ENCODE measurements at places on chromosomes 13 and 19.
A peak's percentile ranks its signal among the peaks of the same experiment; 100 is the strongest.

DNA sequence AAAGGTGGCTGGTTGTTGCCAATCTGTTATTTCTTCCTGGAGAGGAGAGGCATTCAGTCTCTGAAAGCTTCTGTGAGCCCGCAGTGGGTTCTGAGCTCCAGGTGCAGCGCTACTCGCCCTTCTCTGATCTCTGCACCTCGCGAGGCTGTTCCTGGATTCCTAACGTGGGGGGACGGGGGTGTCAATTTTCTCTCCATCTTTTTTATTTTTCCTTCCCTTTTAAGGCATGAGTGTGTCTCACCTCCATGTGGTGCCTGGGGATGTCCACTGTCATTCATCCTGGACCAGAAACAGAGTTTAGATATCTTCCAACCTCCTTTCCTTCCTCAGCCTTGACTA is 626 bp downstream of the ZNF233 start:
- peak overlapping the region; percentile 56 for H3K4me3 ChIP-seq
- DNase-seq = peak; percentile 21
- H3K36me3 ChIP-seq = no peaks in the 10 kb centered on the region
- no peaks in the 10 kb centered on the region for H3K27me3 ChIP-seq
- H3K27ac ChIP-seq = peak overlapping the region; percentile 36

GRCh38 chr19:46849610-46850009 is 1.0 kb downstream of the AP2S1 start:
- peak overlapping the region; percentile 86 for H3K27ac ChIP-seq
- peaks cover 11% of the 10 kb centered on the region for H3K4me1 ChIP-seq
- no peaks in the 10 kb centered on the region for H3K27me3 ChIP-seq
- DNase-seq = no peak

DNA sequence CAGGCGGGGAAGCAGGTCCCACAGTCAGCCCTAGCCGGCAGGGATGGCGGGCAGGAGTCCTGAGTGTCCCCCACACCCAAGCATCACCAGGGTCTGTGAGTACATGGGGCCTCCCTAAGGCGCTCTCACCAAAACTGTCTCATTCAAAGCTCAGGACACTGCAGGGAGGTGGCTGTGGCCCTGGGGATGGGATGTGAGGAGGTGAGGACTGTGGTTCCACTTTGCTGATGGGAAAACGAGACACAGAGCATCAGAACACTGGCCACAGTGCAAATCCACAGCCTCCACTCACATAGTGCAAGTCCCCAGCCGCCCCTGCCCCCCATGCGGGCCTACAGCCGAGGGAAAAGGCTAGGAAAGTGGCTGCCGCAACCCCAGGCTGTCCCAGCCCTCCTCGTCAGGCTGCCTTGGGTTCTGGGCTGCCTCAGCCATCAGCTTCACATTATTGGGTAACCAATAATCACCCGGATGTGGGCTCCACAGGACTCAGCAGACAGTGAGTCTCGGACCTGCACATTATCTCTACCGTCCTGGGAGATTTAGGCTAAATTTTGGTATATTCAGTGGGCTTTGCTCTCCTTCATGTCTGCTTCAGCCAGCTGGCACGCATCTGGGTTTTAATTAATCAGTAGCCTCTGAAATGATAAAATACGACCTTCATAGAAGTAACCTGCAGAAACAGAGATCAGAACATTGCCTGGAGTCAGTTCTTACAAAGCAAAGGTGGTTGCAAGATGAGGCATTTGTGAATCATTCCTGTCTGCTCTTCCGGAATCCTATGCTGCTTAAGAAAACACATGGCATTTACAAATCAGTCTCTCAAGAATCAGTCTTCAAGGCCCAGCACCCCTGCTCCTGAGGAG is 77.0 kb downstream of the SOX1 start:
- no peaks in the 10 kb centered on the region for H3K27me3 ChIP-seq
- no peak overlapping the region for H3K4me3 ChIP-seq
- H3K36me3 ChIP-seq = no peaks in the 10 kb centered on the region
- no peak for DNase-seq
- H3K4me1 ChIP-seq = no peaks in the 10 kb centered on the region
- no peak overlapping the region for H3K27ac ChIP-seq

- DNase-seq = no peak
- H3K27me3 ChIP-seq = no peaks in the 10 kb centered on the region
- H3K4me3 ChIP-seq = no peak overlapping the region
- no peaks in the 10 kb centered on the region for H3K4me1 ChIP-seq
- H3K27ac ChIP-seq = no peak overlapping the region
These were observed 17.1 kb downstream of the ARL11 start for GRCh38 chr13:49645451-49645850.

- H3K27ac ChIP-seq = no peak overlapping the region
- H3K4me1 ChIP-seq = no peaks in the 10 kb centered on the region
- DNase-seq = no peak
- peaks cover 17% of the 10 kb centered on the region for H3K36me3 ChIP-seq
These were observed 57.1 kb downstream of the TRPM4 start for GRCh38 chr19:49214701-49215100.

DNA sequence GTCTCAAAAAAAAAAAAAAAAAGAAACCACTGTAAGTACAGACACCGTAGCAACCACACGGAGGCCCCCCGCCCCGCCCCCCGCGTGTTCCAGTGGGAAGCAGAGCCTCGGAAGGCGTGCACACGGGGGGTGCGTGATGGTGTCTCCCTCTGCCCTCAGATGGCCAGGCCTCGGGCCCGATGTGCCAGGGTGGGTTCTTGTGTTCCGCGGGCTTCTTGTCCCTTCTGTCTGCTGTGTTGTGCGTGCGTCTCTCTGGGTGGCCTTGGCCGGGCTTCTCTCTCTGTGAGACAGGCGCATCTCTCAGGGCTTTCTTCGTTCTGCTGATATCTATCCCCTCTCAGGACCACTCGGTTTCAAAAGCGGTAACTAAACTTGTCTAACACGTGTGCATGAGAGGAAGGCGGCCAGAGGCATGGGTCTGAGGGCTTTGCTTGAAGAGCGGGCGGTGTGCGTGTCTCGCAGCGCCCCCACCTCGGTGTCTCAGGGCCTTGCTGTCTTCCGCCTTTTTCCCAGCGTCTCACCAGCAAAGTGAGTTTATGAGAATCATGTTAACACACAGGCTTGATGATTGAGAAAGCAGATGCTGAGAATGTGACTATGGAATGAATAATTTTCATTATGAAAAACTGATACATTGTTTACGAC is 12.6 kb downstream of the ATP11A start:
- H3K4me3 ChIP-seq = no peak overlapping the region
- H3K4me1 ChIP-seq = peaks cover 5% of the 10 kb centered on the region
- H3K36me3 ChIP-seq = no peaks in the 10 kb centered on the region

GRCh38 chr13:110388108-110388943 is 81.2 kb downstream of the COL4A2 start:
- no peak overlapping the region for H3K4me3 ChIP-seq
- peaks cover 10% of the 10 kb centered on the region for H3K4me1 ChIP-seq
- peak; percentile 47 for DNase-seq
- H3K27me3 ChIP-seq = no peaks in the 10 kb centered on the region

DNA sequence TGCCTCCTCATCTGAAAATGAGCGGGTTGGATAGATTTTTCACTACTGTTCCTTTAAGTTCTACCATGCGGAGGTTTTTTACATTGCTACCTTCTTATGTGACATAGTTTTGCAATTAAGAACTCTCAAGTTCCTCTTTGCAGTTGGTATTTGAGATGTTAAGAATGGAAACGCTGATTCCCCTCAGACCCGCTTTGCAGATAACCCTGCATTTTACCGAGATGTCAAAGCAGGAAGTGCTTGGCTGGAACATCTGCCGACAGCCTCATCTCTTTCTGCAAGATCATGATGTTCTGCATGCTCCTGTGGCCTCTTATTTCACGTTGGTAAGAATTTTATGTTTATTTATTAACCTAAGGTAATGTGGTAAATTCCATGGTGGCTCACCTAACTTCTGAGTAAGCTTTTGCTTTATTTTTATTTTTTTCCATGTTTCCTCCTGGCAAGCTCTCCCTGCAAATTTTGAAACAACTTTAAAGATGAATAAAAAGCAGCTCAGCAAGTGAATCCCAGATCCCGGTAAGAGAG is 22.5 kb downstream of the PABPC3 start:
- DNase-seq = no peak
- H3K27ac ChIP-seq = no peak overlapping the region
- H3K36me3 ChIP-seq = no peaks in the 10 kb centered on the region
- no peaks in the 10 kb centered on the region for H3K4me1 ChIP-seq
- peaks cover 9% of the 10 kb centered on the region for H3K27me3 ChIP-seq
- no peak overlapping the region for H3K4me3 ChIP-seq

DNA sequence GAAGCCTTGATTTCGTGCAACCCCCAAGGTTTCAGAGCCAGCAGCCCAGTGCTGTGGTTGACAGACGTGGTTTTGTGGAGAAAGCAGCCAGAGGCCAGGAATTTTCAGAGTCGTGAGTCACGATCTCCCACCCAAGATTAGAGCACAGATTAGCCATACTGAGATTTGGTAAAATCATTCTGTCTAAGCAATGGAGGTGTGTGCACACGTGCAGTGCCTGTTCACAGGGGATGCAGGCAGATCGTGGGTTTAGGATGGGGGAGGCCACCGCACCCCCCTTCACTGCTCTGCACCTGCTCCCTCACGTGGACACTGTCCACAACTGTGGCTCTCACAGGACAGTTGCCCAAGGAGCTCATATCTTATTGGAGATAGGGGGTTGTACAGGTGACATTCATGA is 46.6 kb upstream of the GPR183 start:
- peaks cover 18% of the 10 kb centered on the region for H3K4me1 ChIP-seq
- DNase-seq = no peak
- no peak overlapping the region for H3K4me3 ChIP-seq
- no peaks in the 10 kb centered on the region for H3K27me3 ChIP-seq
- peaks cover 4% of the 10 kb centered on the region for H3K36me3 ChIP-seq

DNA sequence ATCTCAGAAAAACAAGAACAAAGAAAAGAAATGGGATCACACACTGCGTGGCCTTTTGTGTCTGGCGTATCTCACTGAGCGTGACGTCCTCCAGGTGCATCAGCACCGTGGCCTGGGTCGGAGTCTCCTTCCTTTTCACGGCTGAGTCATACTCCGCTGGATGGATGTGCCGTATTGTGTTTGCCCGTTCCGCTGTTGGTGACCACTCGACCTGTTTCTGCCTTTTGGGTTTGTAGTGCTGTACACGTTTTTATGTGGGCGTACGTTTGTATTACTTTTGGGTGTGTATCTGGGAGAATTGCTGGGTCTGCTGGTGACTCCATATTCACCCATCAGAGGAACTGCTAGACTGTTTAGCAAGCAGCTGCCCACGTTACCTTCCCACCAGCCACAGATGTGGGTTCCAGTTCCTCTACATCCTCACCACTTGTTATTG is 11.4 kb downstream of the ARID3A start:
- H3K27ac ChIP-seq = no peak overlapping the region
- no peaks in the 10 kb centered on the region for H3K36me3 ChIP-seq
- no peak overlapping the region for H3K4me3 ChIP-seq
- peaks cover 19% of the 10 kb centered on the region for H3K4me1 ChIP-seq

DNA sequence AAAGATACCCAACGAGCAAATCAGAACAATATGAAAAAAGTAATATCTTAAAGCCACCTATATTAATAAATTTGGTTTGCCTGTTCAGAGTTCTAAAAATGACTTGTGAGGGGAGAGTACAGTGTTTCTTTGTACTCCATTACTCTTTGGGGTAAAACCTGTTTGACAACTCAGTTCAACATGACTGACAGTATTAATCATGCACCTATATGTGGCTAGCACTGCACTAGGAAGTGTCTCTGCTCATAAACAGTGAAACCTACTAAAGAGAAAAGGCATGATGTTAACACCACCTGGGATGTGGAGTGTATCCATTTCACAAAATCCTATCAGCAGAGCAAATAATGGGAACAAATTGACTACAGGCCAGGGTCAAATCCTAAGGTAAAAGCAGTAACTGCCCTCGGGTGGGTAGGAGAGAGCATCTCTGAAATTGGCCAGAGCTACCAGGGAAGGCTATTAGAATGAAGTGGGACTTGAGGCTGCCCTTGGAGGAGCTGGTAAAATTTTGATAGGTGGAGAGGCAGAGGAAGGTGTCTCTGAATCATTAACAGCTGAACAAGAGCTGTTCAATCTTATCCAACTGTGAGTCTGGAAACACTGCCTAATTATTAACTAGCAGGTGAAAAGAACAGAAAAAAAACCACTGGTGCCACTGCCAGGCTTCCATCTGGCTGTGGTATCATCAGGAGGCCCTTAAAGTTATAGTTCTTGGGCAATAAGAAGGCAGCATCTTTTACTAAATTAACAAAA is 365.1 kb downstream of the DNAJC15 start:
- H3K4me3 ChIP-seq = no peak overlapping the region
- DNase-seq = no peak
- H3K36me3 ChIP-seq = no peaks in the 10 kb centered on the region
- no peaks in the 10 kb centered on the region for H3K27me3 ChIP-seq

DNA sequence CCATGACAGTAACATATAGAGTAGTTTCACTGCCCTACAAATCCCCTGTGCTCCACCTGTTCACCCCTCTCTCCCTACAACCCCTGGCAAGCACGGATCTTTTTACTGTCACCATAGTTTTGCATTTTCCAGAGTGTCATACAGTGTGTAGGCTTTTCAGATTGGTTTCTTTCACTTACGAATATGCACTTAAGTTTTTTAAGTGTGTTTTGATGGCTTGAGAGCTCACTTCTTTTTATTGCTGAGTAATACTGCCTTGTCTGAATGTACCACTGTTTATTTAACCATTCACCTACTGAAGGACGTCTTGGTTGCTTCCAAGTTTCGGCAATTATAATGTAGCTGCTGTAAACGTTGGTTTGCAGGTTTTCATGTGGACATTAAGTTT is 175.1 kb downstream of the ITGBL1 start:
- H3K27me3 ChIP-seq = no peaks in the 10 kb centered on the region
- H3K4me1 ChIP-seq = peaks cover 11% of the 10 kb centered on the region
- no peaks in the 10 kb centered on the region for H3K36me3 ChIP-seq
- no peak overlapping the region for H3K27ac ChIP-seq
- DNase-seq = no peak
- 0 out of 2 replicates have a peak overlapping the region, but pooled peaks have one; percentile 38 for H3K4me3 ChIP-seq

DNA sequence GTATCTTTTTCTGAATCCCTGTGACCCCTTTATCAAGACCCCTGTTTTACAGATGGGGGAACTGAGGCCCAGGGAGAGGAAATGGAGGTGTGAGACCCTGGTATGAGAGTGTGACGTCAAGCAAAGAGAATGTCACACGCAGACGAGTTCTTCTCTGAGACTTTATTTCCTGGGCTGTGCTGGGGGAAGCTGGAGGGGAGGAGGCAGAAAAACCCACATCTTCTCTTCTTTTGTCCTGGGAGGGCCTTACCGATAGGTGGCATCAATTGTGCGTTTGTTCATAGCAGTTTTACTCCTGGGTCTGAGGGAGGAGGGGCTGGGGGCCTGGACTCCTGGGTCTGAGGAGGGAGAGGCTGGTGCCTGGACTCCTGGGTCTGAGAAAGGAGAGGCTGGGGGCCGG is 4.9 kb upstream of the KLK15 start:
- H3K27ac ChIP-seq = no peak overlapping the region
- no peak overlapping the region for H3K4me3 ChIP-seq
- no peak for DNase-seq
- H3K27me3 ChIP-seq = peaks cover 22% of the 10 kb centered on the region

- H3K4me1 ChIP-seq = no peaks in the 10 kb centered on the region
- no peaks in the 10 kb centered on the region for H3K27me3 ChIP-seq
- DNase-seq = peak; percentile 29
These were observed 677 bp downstream of the TGDS start for GRCh38 chr13:94595001-94595949.

All from SK-N-SH (cell line).